H1 (cell line): ENCODE measurements at places on chromosomes 11 and 22. TPM values are rescaled to one million over a fixed set of nuclear protein-coding genes. Genes with fewer than 3 reads are reported as not detected.

- peak; percentile 73 for DNase-seq
Measured at GRCh38 chr11:35619116-35619854, 1.0 kb downstream of the FJX1 start.

Gene LYVE1
- 0.09 TPM in 1 of 2 replicates, not detected in the other for total RNA-seq

DNA sequence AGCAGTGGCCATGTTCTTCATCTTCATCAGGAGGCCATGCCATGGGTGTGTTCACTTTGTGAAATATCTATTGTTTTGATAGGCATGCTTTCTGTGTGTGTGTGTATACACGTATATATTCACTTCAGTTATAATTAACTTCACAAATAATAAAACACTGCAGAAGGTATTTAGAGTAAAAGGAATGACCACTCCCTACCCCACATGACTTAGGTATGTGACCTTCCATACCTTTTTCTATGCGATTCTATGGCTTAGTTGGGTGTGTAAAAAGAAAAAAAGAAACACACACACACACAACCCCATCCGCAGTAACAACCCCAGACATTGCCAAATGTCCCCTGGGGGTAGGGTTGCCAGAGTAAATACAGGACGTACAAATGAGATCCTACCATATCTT, 72.0 kb downstream of the CYTH4 start:
- no peak for DNase-seq

Gene ELF5
- not detected in 2 replicates for total RNA-seq

- no peak for DNase-seq
Measured at GRCh38 chr22:24333301-24333700, 62.7 kb downstream of the SPECC1L start.

GRCh38 chr22:25775531-25775930, 33.5 kb downstream of the MYO18B start:
- peak; percentile 82 for DNase-seq

DNA sequence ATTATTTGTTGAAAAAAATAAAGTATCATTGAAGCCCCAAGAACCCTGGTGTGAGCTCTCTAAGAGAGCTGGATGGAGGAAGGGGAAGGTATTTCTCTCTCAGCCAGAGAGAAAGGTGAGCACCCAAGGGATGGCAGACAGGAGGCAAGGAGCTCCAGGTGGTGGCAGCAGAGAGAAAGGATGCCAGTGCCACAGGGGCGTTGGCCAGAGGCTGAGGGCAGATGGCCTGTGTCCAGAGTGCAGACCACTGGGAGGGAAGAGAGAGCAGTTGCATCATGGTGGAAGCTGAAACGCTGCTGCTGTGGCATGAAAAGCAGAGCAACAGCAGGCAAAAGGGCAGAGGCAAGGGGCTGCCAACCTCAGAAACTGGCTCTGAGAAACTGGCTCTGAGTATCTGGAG, 8.5 kb downstream of the SPON1 start:
- DNase-seq, result peak; percentile 53

Gene SMDT1
- 35.6 and 36.0 TPM in 2 replicates for total RNA-seq

Gene OR4D5
- not detected in 2 replicates for total RNA-seq

DNA sequence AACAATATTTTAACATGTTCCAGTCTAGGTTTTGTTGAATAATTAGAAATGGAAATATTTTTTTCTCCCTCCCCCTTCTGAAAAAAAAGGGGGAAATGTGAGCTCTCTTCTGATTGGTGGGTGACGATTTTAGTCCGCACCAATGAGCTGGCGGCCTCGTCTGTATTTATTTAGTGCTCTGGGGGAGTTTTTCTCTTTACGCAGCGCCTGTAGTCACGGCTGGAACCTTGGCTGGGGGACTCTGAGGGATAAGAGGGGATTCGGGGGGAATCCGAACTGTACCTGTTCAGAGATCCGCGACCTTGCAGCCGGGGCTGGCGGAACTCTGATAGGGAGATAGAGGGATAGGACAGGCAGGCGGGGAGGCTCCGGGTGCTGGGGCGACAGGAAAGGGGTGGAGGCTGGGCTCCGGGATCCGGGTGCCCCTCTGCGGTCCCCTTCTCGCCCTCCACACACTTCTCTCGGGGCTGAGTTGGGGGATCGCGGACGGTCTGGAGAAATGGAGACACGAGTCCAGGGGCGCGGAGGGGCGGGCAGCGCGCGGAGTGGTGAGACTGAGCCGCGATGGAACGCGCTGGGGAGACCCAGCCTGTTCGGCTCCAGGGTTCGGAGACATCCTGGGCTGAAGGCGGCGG, 99.7 kb upstream of the HSD17B12 start:
- no peak for DNase-seq
